ENCODE measurements at places on chromosomes 6 and 20.

GRCh38 chr6:44127186-44128019, at the start of the genes MRPL14 and TMEM63B:
Gene MRPL14, minus strand, starts transcription at chr6:44127452. Its CDS starts 10,841 bp downstream, at chr6:44116611.
Gene TMEM63B, plus strand, starts transcription at chr6:44127554. Its CDS starts 7,031 bp downstream, at chr6:44134585.
- DNase-seq: peak; percentile 63

- no peak for DNase-seq
Measured at GRCh38 chr6:36594816-36595643, 868 bp downstream of the SRSF3 start.

GRCh38 chr6:5351552-5352210, 90.4 kb downstream of the FARS2 start:
- DNase-seq: no peak

DNA sequence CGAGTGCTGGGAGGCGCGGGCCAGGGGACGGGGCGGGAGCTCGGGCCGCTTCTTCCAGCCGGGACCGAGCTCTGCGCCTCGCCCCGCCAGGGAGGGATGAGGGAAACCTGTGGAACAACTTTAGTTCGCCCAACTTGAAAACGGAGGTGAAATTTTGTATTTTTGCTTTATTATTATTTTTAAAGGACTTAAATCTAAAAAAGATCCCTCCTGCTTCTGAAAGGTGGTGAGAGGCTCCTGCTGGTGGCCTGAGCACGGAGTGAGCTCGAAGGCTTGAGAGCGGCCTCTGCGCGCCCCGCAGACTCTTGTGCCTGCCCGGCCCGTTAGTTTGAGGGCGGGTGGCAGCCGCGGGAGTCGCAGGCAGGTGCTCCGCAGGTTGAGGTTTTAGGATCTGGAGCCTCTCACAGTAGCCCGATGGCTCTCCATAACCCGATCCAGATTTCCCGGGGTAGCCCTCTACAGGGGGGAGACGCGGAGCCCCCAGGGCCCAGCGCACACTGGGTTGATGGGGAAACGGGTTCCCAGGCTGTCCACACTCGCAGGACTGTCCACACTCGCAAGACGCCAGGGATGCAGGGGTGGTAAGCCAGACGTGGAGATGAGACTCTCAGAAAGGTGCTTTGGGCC, 46.2 kb upstream of the SUPT3H start:
- no peak for DNase-seq

DNA sequence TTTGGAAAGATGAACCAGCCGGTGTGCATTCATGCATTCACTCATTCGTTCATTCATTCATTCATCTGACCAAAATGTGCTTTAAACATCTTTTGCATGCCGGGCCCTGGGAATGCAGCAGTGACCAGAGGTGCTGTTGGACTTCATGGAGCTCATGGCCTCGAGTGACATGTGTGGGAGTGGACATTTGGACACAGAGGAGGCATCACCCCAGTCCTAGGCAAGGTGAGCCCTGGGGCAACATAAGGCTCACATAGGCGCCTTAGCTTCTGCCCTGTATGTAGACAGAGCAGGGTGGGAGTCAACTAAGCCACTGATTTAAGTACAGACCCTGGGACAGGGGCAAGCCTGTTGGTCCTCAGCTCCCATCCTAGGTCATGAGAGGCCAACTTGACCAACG, 71.6 kb downstream of the STK35 start:
- no peak for DNase-seq

GRCh38 chr6:168641446-168641845, 200.5 kb downstream of the SMOC2 start:
- DNase-seq: no peak

GRCh38 chr6:43454290-43454695, 1.1 kb downstream of the DLK2 start:
- no peak for DNase-seq

DNA sequence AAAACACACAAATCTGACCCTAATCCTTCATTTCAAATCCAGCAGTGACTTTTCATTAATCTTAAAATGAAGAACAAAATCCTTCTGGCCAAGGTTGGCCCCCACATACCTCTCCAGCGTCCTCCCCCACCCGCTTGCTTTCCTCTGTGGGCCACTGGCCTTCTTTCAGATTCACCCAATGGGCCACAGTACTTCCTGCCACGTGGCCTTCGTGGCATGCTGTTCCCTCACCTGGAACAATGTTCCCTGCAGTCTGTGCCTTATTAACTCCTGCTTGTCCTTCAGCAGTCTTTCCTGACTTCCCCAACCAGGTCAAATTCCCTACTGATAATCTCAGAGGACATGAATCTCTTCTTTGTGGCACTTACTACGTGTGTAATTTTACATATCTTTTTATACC, 5.3 kb upstream of the GTF2H4 start:
- DNase-seq: no peak
